ENCODE measurements at places on chromosomes 13 and 19.

DNA sequence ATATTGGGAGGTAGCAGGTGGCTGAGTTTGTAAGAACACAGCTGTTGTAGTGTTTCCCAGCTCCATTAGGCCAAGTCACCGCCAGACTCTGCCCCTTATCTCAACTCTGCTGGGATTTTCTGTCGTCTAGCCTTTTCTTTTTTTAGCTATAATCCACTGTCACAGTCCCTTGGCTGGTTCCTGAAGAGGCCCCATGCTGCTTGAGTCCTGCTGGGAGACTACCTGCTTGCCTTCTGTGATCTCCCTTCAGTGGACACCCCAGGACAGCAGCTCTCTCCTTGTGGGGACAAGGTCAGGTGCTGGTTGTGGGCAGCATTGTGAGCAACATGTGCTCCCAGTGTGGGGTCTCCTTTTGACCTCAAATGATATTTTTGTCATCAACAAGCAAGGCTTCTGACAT lies 195.0 kb upstream of the ATXN8OS start:
- no peak for DNase-seq

- DNase-seq: no peak
Observed at GRCh38 chr13:28955264-28955966, 135.3 kb downstream of the MTUS2 start.

DNA sequence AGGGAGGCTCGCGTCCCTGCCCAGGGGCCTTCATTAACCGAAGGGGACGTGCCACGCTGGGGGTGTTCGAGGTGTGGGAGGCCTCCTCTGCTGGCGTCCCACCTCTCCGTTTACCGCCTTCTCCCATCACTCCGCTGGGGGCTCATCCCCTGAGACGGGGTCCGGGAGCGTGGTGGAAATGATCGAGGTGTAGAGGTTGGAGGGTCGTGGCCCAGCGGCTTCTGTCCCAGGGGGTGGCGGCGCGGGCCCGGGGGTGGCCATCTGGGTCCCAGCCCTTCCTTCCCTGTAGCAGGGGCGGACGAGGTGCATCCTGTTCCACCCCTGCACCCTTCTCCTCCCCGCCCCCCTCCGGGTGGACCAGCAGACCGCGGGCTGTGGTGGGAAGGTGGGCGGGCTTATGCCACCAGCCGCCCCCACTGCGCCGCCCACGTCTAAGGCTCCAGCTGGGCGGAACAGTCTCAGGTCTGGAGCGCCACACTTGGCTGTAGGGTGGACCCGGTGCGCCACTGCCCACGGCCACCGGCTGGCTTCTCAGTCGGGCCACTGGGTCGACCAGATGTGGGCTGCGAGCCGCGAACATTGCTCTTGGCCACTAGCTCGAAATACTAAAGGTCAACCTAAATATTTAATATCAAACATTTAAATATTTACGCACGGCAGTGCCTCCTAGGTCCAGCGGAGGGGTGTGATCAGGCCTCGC lies 69.5 kb downstream of the ZNF723 start:
- no peak for DNase-seq

GRCh38 chr13:49112782-49113525 lies 107.2 kb upstream of the MLNR start:
- DNase-seq: no peak

- no peak for DNase-seq
Observed at GRCh38 chr13:26820871-26821270, 60.3 kb upstream of the GPR12 start.

DNA sequence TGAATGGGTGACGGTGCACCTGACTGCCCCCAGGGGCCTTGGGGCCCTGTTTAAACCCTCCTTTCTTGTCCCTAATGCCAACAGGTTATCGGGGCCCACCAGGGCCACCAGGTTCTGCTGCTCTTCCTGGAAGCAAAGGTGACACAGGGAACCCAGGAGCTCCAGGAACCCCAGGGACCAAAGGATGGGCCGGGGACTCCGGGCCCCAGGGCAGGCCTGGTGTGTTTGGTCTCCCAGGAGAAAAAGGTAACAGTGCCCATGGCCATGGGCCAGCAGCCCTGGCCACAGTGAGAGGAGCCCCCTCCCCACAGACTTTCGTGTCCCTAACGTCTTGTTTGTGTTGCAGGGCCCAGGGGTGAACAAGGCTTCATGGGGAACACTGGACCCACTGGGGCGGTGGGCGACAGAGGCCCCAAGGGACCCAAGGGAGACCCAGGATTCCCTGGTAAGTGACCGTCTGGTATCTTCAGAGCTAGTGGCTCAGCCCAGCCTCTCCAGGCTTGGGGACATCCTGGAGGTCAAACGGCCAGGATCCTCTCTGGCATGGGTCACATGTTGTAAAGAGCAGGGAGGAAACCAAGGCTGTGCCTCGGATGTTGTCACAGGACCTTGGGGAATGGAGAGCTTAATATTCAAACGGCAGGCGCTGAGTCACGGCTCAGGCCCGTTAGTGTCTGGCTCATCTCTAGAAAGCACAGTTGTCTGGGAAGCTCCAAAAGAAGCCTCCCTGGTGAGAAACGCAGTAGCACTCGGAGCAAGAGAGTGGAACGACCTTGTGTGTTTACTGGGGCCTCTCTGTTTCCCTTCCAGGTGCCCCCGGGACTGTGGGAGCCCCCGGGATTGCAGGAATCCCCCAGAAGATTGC lies 58.3 kb downstream of the RAB20 start:
- DNase-seq: no peak

GRCh38 chr19:7663706-7664105 lies 5.1 kb upstream of the RETN start:
- no peak for DNase-seq

- DNase-seq: peak; percentile 40
Observed at GRCh38 chr19:54551293-54551692, 22.3 kb upstream of the LILRA2 start.

GRCh38 chr13:100088644-100089464 lies at the start of gene PCCA:
TSS of gene PCCA (plus strand) at chr13:100089093. CDS start at chr13:100089121, 28 bp downstream.
- DNase-seq: peak; percentile 93

DNA sequence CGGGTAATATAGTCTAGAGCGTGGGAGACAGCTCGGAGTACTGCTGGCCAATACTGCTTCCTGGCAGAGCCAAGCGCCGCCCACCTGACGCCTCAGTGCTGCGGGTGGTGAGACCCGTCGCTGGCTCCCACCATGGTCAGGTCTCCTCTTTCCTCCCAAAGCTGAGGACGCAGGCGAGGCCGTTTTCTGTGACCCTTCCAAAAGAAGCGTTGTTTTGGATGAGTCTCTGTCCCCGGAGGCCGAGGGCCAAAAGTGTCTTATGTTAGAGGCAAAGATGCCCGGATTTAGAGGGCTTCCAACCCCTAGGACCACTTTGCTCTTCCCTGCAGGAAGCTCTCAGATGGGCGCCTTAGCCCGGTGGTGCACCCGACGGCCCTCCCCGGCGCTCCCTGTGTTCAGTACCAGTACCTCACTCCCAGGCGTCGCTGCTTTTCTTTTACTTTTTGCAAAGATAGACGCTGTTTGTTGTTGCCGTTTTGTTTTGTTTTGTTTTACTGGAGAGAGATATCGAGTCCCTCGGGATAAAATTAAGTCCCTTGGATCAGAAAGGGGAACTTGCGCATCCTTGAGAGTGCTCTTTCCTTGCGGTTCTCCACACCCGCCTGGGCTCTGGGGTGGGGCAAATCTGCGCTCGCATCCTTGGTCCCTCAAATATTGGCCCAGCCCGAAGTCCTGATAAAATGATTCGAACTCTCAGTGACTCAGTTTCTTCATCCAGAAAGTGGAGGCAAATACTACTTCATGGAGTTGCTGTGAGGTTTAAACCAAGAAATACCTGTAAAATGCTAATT lies 7.0 kb downstream of the PDX1 start:
- no peak for DNase-seq

DNA sequence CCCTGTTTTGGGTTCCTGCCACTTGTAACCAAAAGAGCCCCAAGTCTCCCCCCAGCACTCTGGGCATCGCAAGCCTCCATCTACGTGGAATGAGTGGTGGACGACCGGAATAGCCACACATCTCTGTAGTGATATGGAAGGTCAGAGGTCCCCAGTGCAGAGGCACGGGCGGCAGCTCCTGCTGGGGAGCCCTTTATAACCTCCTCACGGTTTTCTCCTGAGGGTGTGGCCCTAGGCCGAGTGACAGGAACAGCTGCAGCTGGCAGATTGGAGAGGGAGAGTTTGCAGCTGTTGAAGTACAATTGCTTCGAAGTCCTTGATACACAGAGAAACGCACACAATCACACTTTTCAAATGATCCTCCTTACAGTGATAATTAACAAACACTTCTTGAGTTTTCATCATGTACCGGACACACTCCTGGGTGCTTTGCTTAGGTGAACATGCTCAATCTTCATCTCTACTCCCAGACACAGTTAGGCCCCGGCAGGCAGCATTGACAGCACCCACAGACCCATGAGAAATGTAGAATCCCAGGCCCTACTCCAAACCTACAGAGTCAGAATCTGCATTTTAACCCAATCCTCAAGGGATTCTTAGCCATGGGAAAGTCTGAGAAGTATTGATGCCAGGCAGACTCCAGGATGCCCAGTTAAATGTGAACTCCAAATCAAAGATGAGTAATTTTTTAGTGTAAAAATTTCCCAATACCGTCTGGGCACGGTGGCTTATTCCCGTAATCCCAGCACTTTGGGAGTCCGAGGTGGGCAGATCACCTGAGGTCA lies 4.9 kb upstream of the ZNF787 start:
- no peak for DNase-seq

DNA sequence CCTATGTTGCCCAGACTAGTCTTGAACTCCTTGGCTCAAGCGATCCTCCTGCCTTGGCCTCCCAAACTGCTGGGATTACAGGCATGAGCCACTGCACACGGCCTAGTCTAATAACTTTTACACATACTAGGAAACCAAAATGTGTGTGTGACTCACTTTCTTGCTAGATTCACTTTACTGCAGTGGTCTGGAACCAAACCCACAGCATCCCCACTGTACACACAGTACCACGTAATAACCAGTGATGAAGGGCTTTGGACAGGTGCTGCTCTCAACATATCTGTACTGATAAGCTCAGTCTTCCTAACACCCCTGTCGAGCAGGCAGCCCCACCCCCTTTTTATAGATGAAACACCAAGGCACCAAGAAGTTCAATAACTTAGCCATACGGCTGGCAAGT lies 5.1 kb downstream of the DNMT1 start:
- DNase-seq: no peak
